ENCODE measurements at places on chromosomes 4 and X.

DNA sequence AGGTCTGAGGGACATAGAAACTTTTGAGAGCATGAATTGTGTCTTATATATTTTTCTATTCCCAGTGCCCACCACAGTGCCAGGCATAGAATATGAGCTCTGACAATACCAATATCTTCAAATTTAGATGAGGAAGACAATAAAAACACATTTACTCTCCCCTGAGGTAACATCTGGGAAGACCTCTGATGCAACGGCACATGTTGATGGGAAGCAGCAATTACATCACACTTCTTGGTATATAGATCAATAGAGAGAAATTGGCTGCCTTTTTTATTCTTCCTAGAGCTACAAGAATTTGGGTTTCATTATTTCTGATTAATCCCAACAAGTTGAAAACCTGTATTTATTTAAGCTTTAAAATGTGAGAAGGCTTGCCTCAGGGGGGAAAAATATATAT lies 67.4 kb upstream of the SMAD1 start:
- DNase-seq: no peak

DNA sequence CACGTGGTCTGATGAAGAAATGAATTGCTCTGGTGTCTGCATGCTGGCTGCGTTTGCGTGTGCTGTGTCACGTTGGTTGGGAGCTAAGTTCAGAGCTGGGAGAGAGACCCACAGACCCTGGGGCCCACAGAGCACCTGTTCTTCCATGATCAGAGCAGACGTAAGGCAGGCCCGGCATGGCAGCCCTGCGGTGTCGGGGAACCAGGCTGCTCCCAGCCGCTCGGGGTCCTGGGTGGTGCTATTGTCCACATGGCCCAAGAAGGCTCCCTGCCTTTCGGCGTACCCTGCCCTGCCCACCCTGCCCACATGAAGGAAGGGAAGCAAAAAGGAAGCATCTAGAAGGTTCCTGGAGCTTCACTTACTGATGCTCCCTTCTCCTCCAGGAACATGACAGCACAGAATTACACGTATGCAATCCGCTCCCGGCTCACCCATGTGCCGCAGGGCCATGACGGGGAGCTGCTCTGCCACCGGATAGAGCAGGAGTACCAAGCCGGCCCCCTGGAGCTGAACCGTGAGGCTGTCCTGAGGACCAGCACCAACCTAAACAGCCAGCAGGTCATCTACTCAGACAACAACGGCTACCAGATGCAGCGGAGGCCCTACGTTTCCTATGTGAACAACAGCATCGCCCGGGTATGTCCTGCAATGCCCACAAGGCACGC lies 30.9 kb upstream of the MRFAP1 start:
- DNase-seq: no peak

DNA sequence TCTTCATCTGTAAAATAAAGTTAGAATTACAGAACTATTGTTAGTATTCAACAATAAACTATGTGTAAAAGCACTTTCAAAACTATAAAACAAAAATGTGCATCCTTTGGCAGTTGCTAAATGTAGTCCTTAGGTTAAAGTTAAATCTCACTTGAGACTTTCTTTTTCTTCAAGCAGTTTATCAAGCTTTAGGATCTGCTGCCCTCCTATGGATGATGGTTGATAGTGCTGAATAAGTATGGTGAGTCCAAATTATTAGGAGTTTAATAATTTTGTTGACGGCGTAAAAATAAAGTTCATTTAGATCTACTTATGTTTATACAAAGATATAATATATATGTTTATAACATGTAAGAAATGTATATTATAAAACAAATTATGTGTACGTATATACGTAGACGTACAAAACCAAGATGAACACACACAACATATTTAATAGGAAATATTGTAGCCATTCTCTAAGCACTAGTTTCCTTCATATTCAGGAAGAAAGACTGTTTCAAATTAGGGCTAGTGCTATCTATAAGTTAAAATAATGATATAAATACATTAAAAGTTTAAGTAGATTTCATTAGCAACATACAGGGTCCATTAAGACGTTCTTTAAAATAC lies 22.3 kb downstream of the UGT2A2 start:
- DNase-seq: no peak

- DNase-seq: no peak
Observed at GRCh38 chrX:12868747-12869146, 1.9 kb downstream of the TLR7 start.

DNA sequence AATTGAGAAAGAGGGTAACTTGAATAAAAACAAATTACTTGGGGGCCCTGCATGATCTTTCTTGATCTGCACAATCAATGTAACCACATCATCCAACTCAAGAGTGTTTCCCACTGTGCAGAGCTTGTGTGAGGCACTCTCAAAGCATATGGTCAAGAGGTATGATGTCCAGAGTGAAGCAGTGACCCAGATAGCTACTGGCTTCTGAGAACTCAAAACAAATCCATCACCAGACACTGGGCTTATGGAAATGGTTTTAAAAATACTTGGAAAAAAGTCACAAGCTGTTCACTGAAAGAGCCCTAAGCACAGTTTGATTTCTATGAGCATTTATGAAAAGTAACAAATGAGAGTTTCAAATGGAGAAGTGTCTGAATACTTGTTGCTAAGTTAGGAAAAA lies 361.0 kb downstream of the GRXCR1 start:
- no peak for DNase-seq

DNA sequence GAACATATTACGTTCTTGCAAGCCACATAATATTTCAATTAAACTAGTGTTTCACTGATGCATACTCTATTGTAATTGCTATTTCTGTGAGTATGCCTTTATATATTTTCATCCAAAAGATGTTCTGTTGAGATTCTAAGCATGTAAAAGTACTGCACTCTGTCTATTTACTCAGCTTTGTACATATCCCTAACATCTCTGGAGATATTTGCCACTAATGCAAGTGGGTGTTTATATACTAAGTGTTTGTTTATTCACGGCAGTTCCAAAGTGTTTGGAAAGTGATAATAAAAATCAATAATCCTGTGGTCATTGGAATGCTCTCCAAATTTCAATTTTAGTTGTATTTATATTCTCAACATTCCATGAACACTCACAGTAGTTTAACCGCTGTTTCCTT lies 1989.0 kb downstream of the C4orf33 start:
- DNase-seq: no peak

GRCh38 chr4:188536826-188537225 lies 397.6 kb downstream of the TRIML1 start:
- no peak for DNase-seq

GRCh38 chr4:76293772-76294171 lies 12.8 kb upstream of the STBD1 start:
- no peak for DNase-seq

- no peak for DNase-seq
Observed at GRCh38 chrX:41664375-41664901, 24.3 kb upstream of the GPR34 start.

DNA sequence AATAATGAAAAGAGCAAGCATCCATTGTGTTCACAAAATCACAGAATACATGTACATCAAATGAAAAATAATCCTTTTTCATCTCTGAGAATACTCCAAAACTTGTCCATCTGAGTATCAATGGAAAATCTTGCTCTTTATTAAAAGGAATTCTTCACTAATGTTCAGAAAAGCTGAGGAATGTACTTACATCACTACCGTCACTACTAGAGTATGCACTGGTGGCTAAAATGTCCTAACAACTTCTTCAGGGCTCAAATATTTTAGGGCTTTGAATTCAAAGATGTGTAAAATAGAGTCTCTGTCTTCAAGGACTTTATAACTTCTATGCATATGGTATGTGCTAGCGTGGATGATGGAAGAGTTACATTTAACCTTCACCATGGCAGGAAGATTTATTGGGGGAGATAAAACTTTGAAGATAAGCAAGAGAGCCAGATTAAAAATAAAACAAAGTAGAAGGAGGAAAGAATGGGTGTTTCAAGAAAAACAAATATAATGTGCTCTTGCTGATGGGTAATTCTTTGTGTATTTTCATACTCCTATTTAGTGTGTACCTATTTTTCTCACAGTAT lies 55.1 kb downstream of the DMD start:
- DNase-seq: no peak

DNA sequence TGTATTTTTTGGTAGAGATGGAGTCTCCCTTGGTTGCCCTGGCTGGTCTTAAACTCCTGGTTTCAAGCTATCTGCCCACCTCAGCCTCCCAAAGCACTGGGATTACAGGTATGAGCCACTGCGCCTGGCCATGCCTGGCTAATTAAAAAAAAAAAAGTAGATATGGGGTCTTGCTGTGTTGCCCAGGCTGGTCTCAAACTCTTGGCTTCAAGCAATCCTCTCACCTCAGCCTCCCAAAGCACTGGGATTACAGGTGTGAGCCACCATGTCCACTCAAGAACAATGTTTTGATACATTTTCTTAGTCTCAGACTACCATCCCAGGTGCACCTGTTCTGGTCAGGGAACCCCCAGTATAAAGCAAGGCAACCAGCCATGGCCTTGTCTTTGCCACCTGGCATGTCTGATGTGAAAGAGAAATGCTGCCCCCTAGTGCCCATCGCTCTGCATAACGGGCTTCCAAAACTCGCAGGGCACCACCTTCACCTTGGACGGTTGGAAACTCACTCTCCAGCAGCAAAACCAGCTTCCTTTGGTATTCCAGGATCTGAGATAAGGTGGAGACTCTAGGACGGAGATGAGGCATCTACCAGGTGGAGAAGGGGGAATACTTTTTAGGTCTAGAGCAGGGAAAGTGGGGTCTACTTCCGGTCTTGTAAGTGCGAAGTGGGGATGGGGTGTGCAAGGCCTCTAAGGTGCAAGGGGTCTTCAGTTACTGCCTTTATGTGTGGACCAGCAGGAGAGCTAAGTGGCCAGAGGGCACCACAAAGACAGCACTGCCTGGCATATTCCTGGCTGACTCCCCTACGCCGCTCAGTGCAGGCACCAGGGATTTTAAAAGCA lies 47.7 kb upstream of the AFAP1 start:
- peak; percentile 57 for DNase-seq

GRCh38 chr4:42566835-42567234 lies 90.1 kb downstream of the ATP8A1 start:
- DNase-seq: no peak

DNA sequence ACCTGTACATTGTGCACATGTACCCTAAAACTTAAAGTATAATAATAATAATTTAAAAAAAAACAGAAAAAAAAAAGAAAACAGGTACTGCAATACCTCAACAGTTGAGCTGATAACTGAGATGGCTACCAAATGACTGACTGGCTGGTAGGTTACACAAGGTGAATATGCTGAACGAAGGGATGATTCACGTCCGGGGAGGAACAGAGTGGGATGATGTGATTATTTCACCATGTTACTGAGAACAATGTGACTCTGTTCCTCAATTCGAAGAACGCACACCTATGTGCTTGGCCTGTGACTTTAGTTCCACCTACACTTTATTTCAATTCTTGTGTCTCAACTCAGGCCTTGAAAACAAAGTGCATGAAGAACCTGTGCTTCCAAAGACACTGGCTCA lies 111.7 kb downstream of the CXXC4 start:
- DNase-seq: no peak

DNA sequence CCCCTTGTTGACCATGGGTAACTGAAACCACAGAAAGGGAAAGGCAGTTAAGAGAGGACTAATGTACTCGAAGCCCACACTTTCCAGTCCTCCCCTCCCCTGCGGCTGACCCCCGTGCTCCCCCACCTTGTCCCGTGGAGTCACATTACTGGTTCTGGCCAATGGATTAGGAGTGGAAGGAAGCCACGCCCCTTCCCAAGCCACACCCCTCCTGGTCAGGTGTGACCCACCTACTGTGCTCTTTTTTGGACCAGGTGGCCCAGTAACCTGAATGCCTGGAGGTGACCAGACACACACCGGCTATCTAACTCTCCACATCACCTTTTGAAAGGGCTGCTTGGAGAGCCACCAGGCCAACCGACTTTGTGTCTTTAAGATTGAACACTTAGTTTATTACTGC lies 109.3 kb upstream of the MSX1 start:
- no peak for DNase-seq

DNA sequence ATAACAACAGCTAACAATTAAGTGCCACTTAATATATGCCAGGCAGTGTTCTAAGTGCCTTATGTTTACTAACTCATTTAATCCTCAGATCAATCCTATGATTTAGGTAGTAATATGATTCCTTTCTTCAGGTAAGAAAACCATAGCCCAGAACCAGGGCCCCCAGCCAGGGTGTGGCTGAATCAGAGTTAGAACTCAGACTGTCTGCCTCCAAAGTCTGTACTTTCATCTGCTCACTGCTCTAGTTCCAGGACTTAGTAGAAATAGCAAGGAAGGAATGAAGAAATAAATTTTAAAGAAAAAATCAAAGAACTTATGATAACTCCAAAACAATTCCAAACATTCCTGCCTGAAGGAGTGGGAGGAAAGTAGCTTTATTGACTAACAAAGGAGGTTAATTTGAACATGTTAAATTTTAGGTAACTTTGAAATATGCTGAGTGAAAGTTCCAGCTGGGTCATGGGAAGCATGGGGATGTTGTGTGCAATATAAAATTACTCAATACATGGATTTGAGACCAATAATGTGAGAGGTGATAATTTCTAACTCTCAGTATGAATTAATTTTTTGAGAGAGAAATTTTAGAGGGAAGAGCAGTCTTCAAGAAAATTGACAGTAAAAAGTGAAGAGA lies 8.8 kb upstream of the ADH1C start:
- no peak for DNase-seq

GRCh38 chr4:113248320-113248719 lies 198.9 kb downstream of the ANK2 start:
- DNase-seq: no peak

- DNase-seq: no peak
Observed at GRCh38 chr4:59247032-59247431, 1953.1 kb upstream of the ADGRL3 start.

DNA sequence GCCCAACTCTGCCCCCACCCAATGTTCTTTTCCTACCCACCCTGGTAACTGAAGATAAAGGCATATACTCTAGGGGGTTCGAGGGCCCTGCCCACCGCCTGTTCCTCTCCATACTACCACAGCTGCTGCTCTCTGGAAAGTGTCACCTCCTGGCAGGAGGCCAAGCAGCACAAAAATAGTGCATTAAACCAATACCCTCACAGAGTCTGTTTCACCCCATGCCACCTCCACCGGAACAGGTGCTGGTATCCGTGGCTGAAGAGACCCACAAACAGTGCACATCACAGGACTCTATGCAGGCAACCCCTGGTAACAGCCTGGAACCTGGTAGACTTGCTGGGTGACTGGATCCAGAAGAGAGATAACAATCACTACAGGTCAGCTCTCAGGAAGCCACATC lies 85.1 kb upstream of the CTSO start:
- no peak for DNase-seq

DNA sequence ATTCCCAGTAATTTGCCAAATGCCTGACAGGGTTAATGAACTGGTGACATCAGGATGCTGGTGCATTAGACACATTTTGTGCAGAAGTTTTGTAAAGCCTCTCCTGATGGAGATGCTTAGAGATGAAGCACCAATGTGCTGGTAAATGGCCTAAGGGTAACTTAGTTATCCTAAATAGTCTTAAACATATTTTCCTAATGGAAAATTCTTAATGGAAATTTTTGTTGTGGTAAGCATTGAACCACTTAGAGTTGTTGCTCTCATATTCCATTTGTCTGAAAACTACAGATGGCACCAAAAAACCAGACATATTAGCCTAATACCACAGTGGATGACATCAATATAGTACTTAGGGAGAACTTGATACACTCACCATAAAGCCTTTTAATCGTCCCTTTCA lies 154.5 kb upstream of the ANK2 start:
- DNase-seq: no peak

- DNase-seq: no peak
Observed at GRCh38 chr4:85368240-85368639, 106.7 kb upstream of the ARHGAP24 start.

GRCh38 chrX:7262551-7262950 lies 114.6 kb upstream of the PUDP start:
- no peak for DNase-seq

- no peak for DNase-seq
Observed at GRCh38 chrX:74438764-74439163, 17.5 kb downstream of the SLC16A2 start.

Data from activated naive CD8-positive, alpha-beta T cell treated with anti-CD3 and anti-CD28 coated beads, Interleukin-2, amount 50 U/mL, for 16 hours (primary cell).